Neural progenitor cell (in vitro differentiated cells): ENCODE measurements at places on chromosomes 3 and 15. TPM values are rescaled to one million over a fixed set of nuclear protein-coding genes. Genes with fewer than 3 reads are reported as not detected.
A peak's percentile ranks its signal among the peaks of the same experiment; 100 is the strongest.

SAMD7 gene
- total RNA-seq: not detected in 2 replicates

GNAT1 gene
- 0.03 TPM in 1 of 2 replicates, not detected in the other for total RNA-seq

CSPG4 gene
- 0.07 and 0.37 TPM in 2 replicates for total RNA-seq

TWF2 gene
- total RNA-seq: 21.9 and 44.9 TPM in 2 replicates

KCNH8 gene
- 2.2 and 2.3 TPM in 2 replicates for total RNA-seq

UQCC5 gene
- 2.0 and 2.4 TPM in 2 replicates for total RNA-seq

DNA sequence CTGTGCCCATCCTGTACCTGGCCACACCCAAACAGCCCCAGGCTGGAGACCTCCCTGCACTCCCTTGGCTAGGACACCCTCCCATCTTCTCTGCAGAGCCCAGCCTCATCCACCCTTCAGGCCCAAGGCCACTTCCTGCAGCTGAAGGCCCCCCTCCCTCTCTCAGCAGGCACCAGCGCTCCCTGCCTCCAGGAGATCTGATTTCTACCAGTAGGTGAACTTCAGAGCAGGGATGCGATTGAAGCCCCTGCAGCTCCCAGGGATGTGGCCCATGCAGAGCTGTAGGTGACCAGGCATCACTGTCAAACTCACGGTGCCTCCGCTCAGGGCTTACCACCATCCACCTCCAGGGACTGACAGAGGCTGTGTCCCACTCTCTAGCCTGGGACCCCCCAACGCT lies 96.3 kb downstream of the NUP210 start:
- no peak for DNase-seq

- DNase-seq: no peak
Measured at GRCh38 chr3:117921411-117921810, 1113.2 kb downstream of the IGSF11 start.

GRCh38 chr3:144390786-144391185 lies 419.2 kb downstream of the DIPK2A start:
- DNase-seq: no peak

DNA sequence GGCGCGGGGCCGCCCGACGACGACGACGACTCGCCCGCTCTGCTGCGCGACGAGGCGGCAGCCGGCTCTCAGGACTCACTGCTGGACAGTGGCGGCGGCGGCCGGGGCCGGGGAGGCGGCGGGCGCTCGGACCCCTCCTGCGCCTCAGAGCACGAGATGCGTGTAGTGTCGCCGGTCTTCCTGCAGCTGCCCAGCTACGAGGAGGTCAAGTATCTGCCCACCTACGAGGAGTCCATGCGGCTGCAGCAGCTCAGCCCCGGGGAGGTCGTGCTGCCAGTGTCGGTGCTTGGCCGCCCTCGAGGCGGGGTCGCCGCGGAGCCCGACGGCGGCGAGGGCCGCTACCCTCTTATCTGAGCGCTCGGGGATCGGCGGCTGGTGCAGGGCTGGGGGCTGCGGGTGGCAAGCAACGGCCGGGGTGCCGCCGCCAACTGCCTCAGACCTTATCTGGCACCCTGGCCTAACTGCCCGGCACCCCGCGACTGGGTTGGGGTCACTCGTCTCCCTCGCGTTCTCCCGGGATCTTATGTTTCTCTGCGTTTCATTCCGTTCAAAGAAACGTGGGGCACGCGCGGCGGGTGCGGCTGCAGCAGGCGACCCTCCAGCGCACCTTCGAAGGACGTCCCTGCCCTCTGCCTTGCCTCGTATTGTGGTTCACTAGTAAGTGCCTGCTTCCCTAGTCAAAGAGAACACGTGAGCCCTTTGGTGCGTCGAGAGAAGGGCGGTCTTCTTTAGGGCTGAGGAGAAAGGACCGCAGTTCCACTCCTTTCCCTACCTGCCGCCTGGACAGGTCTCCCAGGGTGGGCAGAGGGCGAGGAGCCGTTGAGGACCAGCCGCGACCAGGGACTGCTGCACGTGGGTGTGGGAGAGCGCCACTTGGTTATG lies 1.0 kb downstream of the C3orf80 start:
- DNase-seq: peak; percentile 74
